ENCODE measurements at places on chromosomes 7 and 10.

DNA sequence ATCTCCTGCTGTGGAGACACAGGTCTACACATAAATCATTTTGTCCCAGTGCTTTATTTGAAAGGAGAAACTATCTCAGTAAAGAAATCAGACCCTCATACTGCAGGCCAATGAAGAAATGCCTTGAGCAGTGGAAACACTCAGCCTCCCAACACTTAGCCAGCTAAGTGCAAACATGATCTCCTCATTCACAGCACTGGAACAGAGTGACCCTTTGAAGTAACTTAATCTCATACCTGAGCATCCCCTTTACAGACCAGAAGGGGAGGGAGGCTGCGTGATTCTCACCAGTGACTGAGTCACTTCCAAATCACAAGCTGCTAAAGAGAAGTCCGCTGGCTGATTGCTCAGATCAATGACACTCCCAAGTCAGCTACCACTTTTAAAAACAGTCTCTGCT is 4.5 kb downstream of the CHST15 start:
- peaks cover 58% of the 10 kb centered on the region for H3K4me1 ChIP-seq
- no peak overlapping the region for H3K27ac ChIP-seq
- H3K36me3 ChIP-seq = peaks cover 17% of the 10 kb centered on the region
- peak overlapping the region; percentile 80 for H3K4me3 ChIP-seq
- no peak for DNase-seq

GRCh38 chr7:53315981-53316380 is 280.5 kb downstream of the POM121L12 start:
- no peak overlapping the region for H3K4me3 ChIP-seq
- no peak overlapping the region for H3K27ac ChIP-seq
- H3K4me1 ChIP-seq = no peaks in the 10 kb centered on the region
- no peaks in the 10 kb centered on the region for H3K36me3 ChIP-seq
- no peak for DNase-seq
- H3K27me3 ChIP-seq = no peaks in the 10 kb centered on the region

- peak overlapping the region; percentile 51 for H3K4me3 ChIP-seq
- H3K36me3 ChIP-seq = no peaks in the 10 kb centered on the region
- H3K4me1 ChIP-seq = peaks cover 74% of the 10 kb centered on the region
Measured at GRCh38 chr10:79102498-79102874, 33.7 kb downstream of the ZMIZ1 start.

DNA sequence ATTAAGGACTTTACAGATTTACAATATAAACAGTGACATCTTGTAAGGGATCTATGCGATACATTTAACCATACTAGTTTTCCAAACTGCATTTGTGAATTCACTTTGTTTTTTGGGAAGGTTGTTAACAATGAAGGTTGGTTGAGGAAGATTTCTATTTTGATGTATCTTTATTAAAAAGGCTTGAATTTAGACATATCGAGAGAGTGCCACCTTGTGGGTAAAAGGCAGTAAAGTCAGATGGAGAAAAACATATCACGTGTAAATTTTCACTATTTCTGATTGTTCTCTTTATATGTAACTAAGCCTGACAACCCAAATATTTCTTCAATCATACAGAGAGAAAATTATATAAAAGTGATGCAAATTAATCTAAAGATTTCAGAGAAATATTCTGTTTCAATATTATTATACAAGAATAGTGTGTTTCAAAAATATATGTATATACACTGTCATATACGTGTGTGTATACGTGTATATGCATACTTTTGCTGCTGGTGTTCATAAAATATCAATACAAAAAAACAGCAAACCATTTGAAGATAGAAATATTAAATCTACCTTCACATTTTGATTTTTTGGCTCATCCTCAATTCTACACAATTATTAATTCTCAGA is 988.6 kb downstream of the SORCS1 start:
- no peak overlapping the region for H3K4me3 ChIP-seq
- no peak for DNase-seq
- no peaks in the 10 kb centered on the region for H3K4me1 ChIP-seq
- H3K36me3 ChIP-seq = no peaks in the 10 kb centered on the region

GRCh38 chr7:158730383-158731346 is 26.1 kb upstream of the NCAPG2 start:
- H3K36me3 ChIP-seq = peaks cover 29% of the 10 kb centered on the region
- H3K4me1 ChIP-seq = peaks cover 8% of the 10 kb centered on the region
- H3K4me3 ChIP-seq = peak overlapping the region; percentile 6

DNA sequence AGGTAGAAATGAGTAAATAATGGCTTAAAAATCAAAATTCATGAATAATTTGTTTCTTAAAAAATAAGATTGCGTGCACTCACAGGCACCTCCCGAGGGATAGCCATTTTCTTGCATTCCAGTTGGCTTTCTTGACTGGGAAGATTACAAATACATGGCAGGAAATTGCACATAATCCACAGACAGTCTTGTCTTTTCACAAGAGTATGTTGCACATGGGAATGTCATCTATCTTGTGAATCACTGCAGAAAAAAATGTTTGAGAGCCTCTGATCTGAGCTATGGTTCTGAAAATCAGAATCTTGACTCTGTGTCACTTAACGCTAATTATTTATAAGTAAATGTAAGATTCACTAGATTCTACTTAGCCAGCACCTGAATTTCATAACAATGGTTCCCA is 74.1 kb upstream of the PRKG1 start:
- H3K36me3 ChIP-seq = no peaks in the 10 kb centered on the region
- no peaks in the 10 kb centered on the region for H3K27me3 ChIP-seq
- H3K4me1 ChIP-seq = peaks cover 23% of the 10 kb centered on the region
- no peak overlapping the region for H3K4me3 ChIP-seq
- H3K27ac ChIP-seq = no peak overlapping the region

- peaks cover 4% of the 10 kb centered on the region for H3K36me3 ChIP-seq
- H3K27me3 ChIP-seq = peaks cover 10% of the 10 kb centered on the region
- no peak overlapping the region for H3K27ac ChIP-seq
- no peak overlapping the region for H3K4me3 ChIP-seq
- H3K4me1 ChIP-seq = peaks cover 33% of the 10 kb centered on the region
Measured at GRCh38 chr10:70889291-70889690, 926 bp upstream of the PCBD1 start.

GRCh38 chr10:76051007-76051936 is 619.8 kb downstream of the LRMDA start:
- no peak overlapping the region for H3K27ac ChIP-seq
- peaks cover 6% of the 10 kb centered on the region for H3K4me1 ChIP-seq
- no peak for DNase-seq
- no peak overlapping the region for H3K4me3 ChIP-seq

- H3K27me3 ChIP-seq = peaks cover 5% of the 10 kb centered on the region
- no peak overlapping the region for H3K4me3 ChIP-seq
- DNase-seq = no peak
Measured at GRCh38 chr7:4286351-4286750, 395.7 kb upstream of the FOXK1 start.

- H3K4me1 ChIP-seq = peaks cover 5% of the 10 kb centered on the region
- no peak for DNase-seq
- no peak overlapping the region for H3K27ac ChIP-seq
- H3K36me3 ChIP-seq = peaks cover 40% of the 10 kb centered on the region
- peaks cover 4% of the 10 kb centered on the region for H3K27me3 ChIP-seq
Measured at GRCh38 chr10:45456822-45457221, 82.8 kb downstream of the ALOX5 start.

- peaks cover 6% of the 10 kb centered on the region for H3K27me3 ChIP-seq
- peaks cover 3% of the 10 kb centered on the region for H3K36me3 ChIP-seq
- H3K4me3 ChIP-seq = no peak overlapping the region
- H3K4me1 ChIP-seq = no peaks in the 10 kb centered on the region
Measured at GRCh38 chr10:15877836-15878576, 17.7 kb upstream of the MINDY3 start.

GRCh38 chr7:120023494-120024167 is 249.3 kb upstream of the KCND2 start:
- DNase-seq = no peak
- H3K4me1 ChIP-seq = peaks cover 8% of the 10 kb centered on the region
- no peaks in the 10 kb centered on the region for H3K36me3 ChIP-seq
- no peak overlapping the region for H3K4me3 ChIP-seq

- peak overlapping the region; percentile 7 for H3K27ac ChIP-seq
- H3K4me1 ChIP-seq = peaks cover 62% of the 10 kb centered on the region
- no peak for DNase-seq
- peaks cover 8% of the 10 kb centered on the region for H3K36me3 ChIP-seq
Measured at GRCh38 chr7:117114272-117114671, 161.0 kb downstream of the ST7 start.

DNA sequence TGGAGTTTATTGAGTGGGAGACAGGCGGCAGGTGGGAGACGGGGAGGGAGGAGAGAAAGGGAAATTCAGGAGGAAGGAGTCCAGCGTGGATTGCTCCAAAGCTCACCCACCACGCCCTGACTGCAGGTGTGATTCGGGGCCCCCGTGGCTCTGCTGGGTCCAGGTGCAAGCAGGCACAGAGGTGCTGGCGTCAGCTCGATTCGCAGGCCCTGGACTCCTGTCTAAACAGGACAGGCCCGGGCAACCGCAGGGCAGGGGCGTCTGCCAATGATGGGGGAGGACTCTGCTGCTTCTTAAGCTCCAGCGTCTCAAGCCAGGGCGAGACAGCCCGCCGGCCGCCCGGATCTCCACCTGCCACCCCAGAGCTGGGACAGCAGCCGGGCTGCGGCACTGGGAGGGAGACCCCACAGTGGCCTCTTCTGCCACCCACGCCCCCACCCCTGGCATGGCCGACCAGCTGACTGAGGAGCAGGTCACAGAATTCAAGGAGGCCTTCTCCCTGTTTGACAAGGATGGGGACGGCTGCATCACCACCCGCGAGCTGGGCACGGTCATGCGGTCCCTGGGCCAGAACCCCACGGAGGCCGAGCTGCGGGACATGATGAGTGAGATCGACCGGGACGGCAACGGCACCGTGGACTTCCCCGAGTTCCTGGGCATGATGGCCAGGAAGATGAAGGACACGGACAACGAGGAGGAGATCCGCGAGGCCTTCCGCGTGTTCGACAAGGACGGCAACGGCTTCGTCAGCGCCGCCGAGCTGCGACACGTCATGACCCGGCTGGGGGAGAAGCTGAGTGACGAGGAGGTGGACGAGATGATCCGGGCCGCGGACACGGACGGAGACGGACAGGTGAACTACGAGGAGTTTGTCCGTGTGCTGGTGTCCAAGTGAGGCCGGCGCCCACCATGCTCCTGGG is at the start of gene CALML3:
CALML3 (plus strand) TSS at position 321 of the 920 bp plus-strand sequence; CDS start at position 446, 125 bp downstream.
- peaks cover 4% of the 10 kb centered on the region for H3K36me3 ChIP-seq
- peaks cover 9% of the 10 kb centered on the region for H3K4me1 ChIP-seq
- DNase-seq = no peak

- H3K4me3 ChIP-seq = peak overlapping the region; percentile 98
- H3K36me3 ChIP-seq = no peaks in the 10 kb centered on the region
- no peaks in the 10 kb centered on the region for H3K27me3 ChIP-seq
- H3K27ac ChIP-seq = no peak overlapping the region
- peaks cover 9% of the 10 kb centered on the region for H3K4me1 ChIP-seq
Measured at GRCh38 chr7:152674860-152675758, 832 bp downstream of the XRCC2 start.

DNA sequence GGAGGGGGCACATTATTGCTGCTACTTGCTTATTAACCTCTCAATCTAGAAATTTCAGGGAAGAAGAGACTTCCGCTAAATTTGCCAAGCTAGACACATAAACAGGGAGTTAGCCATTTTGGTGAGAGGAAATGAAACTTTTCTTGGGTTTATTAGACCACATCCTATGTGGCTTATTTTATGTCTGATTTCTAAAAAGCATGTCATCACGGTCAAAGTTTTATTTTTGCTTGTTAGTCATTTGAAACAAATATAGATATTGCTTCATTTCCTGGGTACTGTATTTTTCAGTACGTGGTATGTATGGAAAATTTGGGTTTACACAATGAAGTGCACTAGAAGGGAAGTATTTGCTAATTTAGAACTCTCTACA is 144.1 kb downstream of the TCF7L2 start:
- H3K27ac ChIP-seq = peak overlapping the region; percentile 59
- no peak overlapping the region for H3K4me3 ChIP-seq
- DNase-seq = no peak
- H3K4me1 ChIP-seq = peaks cover 35% of the 10 kb centered on the region
- H3K27me3 ChIP-seq = peaks cover 3% of the 10 kb centered on the region
- peaks cover 30% of the 10 kb centered on the region for H3K36me3 ChIP-seq

- no peak for DNase-seq
- peaks cover 16% of the 10 kb centered on the region for H3K27me3 ChIP-seq
- no peak overlapping the region for H3K4me3 ChIP-seq
- H3K27ac ChIP-seq = no peak overlapping the region
- H3K4me1 ChIP-seq = peaks cover 10% of the 10 kb centered on the region
Measured at GRCh38 chr7:6623589-6624245, 8.3 kb downstream of the ZNF853 start.

GRCh38 chr7:116528008-116528789 is 3.4 kb downstream of the CAV1 start:
- H3K36me3 ChIP-seq = peaks cover 6% of the 10 kb centered on the region
- H3K4me3 ChIP-seq = no peak overlapping the region
- H3K27me3 ChIP-seq = peaks cover 9% of the 10 kb centered on the region
- H3K4me1 ChIP-seq = peaks cover 21% of the 10 kb centered on the region
- no peak overlapping the region for H3K27ac ChIP-seq
- no peak for DNase-seq

GRCh38 chr10:103114876-103115275 is 78.2 kb downstream of the NT5C2 start:
- no peak overlapping the region for H3K4me3 ChIP-seq
- no peak overlapping the region for H3K27ac ChIP-seq
- no peaks in the 10 kb centered on the region for H3K27me3 ChIP-seq
- no peaks in the 10 kb centered on the region for H3K36me3 ChIP-seq

GRCh38 chr10:24432478-24433416 is 223.8 kb downstream of the KIAA1217 start:
- peaks cover 23% of the 10 kb centered on the region for H3K36me3 ChIP-seq
- peaks cover 6% of the 10 kb centered on the region for H3K4me1 ChIP-seq
- no peak overlapping the region for H3K27ac ChIP-seq
- no peak overlapping the region for H3K4me3 ChIP-seq
- no peaks in the 10 kb centered on the region for H3K27me3 ChIP-seq
- DNase-seq = no peak

- H3K27me3 ChIP-seq = peaks cover 2% of the 10 kb centered on the region
- no peak for DNase-seq
- no peak overlapping the region for H3K4me3 ChIP-seq
- H3K36me3 ChIP-seq = no peaks in the 10 kb centered on the region
- peaks cover 4% of the 10 kb centered on the region for H3K4me1 ChIP-seq
Measured at GRCh38 chr7:43569424-43569823, 13.5 kb upstream of the STK17A start.

- H3K27me3 ChIP-seq = peaks cover 2% of the 10 kb centered on the region
- no peak for DNase-seq
- no peaks in the 10 kb centered on the region for H3K36me3 ChIP-seq
Measured at GRCh38 chr10:44316187-44316921, 68.5 kb downstream of the CXCL12 start.

DNA sequence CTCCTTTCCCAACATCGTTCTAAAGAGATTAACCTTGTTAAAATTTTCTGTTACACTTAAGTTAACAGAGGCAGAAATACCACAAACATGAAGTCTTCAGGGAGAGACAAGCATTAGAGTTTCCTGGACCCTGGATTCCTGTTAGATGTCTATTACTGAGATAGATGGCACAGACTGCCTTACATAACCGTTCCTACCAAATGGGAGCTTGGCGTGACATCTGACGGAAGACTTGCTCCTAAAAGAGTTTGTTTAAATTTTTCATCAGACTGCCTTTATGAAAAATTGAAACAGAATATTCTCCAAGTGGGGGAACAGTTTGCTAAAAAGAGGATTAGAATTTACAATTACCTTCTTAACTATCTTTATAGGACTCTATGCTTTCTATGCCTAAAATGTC is 22.7 kb downstream of the ANK3 start:
- no peak overlapping the region for H3K27ac ChIP-seq
- H3K4me1 ChIP-seq = peaks cover 17% of the 10 kb centered on the region
- H3K36me3 ChIP-seq = no peaks in the 10 kb centered on the region
- no peak for DNase-seq
- H3K27me3 ChIP-seq = peaks cover 2% of the 10 kb centered on the region

- no peaks in the 10 kb centered on the region for H3K4me1 ChIP-seq
Measured at GRCh38 chr7:77887567-77887966, 89.0 kb downstream of the PHTF2 start.

GRCh38 chr10:11144626-11145494 is 127.2 kb downstream of the CELF2 start:
- DNase-seq = no peak
- no peaks in the 10 kb centered on the region for H3K36me3 ChIP-seq
- H3K4me3 ChIP-seq = no peak overlapping the region

All from endothelial cell (in vitro differentiated cells).